ENCODE measurements at places on chromosomes 4 and X.

- DNase-seq, result no peak
These were observed 124.5 kb upstream of the ARSJ start for GRCh38 chr4:114103908-114104307.

- no peak for DNase-seq
These were observed 440.0 kb upstream of the PCDH10 start for GRCh38 chr4:132709056-132709455.

DNA sequence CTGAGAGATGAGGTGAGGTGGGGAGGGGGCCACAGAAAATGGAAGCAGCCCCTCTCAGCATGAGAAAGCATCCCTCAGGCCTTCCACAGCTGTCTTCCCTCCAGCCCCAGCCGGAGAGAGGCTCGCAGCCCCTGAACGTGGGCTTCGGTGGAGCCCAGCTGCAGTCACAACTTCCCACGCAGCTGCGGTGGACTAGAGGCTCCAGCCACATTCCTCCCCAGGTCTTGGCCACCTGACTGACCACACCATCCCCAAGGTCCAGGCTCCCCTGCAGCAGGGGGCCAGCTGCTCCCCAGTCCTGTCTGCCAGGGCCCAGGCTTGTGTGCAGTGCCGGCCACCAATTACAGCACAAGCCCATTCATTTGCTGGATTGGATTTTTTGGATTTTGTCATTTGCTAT, 212.3 kb upstream of the BCOR start:
- DNase-seq, result no peak

DNA sequence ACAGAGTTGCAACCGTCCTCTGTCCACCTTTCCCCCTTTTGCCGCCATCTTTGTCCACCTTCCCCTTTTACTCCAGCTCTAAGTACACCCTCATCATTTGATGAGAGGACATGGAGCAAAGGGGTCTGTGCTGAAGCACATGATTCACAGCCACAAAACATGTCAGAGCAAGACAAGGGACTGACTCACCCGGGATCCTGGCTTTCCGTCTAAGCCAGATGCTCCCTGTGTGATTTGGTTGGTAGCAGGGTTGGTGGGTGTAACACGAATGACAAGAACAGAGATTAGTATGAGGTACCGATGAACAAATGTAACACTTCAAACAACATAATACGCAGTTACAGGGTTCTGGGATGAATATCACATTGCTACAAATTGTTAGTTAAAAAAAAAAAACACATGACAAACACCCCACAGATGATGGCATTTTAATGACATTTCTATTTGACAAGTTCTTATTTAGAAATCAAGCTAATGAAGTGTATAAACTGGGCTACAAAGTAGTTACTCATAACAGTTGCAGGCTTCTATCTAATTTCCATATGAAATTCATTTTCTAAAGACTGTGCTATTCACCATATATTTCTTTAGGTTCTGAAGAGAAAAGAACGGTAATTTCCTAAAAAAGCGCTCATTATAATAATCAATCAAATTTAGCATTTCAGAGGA, 71.4 kb upstream of the ETNPPL start:
- DNase-seq, result peak; percentile 17

DNA sequence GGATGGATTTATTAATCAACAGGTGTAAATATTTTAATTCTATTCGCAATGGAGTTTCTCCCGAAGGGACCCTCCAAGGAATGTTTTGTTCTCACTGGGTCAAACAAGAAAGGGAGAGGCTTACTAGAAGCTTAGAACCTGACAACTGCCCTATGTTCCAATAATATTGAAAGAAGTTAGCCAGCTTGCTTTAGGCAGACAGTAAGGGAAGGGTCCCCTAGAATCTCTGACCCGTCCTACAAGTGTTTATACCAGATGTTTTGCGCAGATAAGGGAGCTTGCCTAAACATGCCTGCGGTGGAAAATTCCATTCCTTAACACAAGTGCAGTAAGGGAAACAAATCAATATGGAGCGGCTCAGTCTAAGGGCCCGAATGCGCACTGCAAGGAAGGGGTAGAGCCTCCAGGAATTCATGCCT, 17.7 kb downstream of the IL21 start:
- no peak for DNase-seq

DNA sequence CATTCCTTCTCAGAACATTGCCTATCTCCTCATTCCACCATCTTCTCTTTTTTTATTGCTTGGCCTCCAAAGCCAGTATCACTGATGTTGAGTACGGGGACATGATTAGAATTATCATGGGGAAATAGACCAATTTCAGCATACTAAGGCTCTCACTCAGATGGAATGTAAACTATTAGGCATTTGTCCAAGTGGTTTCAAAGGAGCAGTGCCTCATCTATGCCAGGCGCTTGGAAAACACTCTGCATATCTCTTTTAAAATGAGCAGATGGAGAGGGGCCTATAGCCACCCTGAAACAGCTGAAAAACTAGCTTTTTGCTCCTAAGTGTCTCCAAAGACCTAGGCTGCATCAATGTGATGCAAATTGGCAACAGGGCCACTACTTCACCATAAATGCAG, 150.8 kb upstream of the DIPK2B start:
- DNase-seq, result peak; percentile 13

DNA sequence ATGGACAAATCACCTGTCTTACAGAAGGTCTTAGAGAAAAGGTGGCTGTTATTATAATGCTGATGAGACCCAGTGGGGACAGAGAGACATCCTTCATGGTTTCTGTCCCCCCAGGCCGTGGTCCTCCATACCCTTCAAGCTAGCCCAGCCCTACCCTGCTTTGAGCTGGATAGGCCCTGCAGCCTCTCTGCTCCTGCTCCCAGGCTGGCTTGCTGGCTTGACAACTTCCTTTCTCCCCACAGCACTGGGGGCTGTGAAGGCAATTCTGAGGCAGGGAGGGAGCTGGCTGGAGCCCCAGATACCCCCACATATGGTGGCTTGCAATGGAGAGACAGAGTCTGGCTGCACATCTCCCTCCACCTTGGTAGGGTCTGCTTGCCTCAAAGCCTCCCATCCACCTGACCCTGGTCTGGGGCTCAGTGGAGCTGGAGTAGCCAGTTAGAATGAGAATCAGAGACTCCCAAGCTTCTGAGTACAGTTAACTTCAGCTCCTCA, 118.2 kb downstream of the PJA1 start:
- DNase-seq, result no peak

DNA sequence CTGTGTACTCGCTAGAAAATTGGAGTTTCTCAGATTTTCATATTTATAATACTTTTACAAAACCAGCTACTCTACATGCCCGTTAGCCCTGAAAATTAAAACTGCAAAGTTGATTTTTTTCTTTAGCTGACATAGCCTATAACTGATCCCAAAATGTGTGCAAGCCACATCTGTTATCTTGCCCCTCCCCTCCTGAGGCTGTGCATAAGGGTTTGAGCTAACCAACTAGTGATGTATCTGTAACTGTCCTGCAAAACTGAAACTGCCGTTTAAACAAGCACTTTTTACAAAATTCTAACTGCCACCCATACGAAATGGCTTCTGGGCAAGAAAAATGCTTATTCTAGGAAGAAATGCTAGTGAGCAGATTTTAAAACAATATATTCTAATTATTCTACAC, 59.1 kb downstream of the EDNRA start:
- no peak for DNase-seq

GRCh38 chrX:130714135-130714534, 188.9 kb downstream of the ENOX2 start:
- DNase-seq, result no peak

DNA sequence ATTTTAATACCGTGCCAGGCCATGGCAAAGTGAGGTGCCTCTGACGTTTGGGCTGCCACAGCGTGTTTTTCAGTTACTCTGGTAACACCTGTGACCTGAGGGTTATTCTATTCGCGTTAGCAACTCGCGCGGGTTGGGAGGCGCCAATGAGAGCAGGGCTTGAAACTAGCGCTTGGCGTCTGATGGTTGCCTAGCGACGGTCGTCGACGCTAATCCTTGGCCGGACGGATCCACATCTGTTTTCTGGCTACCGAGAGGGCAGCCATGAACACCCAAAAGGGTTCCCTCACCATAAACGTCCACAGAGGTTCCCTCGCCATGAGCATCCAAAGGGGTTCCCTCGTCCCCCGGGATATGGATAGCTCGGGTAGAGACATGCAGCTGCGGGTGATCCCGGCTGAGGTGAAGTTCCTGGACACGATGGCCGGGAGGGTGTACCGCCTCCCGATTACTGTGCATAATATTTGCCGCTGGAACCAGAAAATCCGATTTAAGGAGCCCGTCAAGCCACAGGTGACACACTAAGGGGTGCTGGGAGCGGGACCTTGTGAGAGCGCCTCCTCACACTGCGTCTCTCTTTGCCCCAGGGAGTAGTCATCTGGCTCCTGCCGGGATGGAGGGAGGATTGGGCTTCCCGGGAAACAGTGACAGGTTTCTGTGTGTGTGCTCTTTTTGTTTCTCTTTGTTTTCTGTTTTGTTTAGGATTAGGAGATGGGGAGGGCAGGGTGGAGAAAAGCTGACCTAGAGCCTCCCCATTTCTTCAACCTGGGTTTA, at the start of gene CFAP47:
CFAP47 (plus strand) TSS at position 199 of the 774 bp plus-strand sequence; CDS start at position 265, 66 bp downstream.
- DNase-seq, result no peak

- no peak for DNase-seq
These were observed 224.1 kb downstream of the SHROOM3 start for GRCh38 chr4:76659103-76659490.
